ENCODE measurements at places on chromosomes 13 and 19.

- no peak for DNase-seq
These were observed 18.2 kb upstream of the FFAR2 start for GRCh38 chr19:35429698-35430408.

GRCh38 chr13:50406831-50407230 is 391.6 kb downstream of the KCNRG start:
- DNase-seq, result no peak

DNA sequence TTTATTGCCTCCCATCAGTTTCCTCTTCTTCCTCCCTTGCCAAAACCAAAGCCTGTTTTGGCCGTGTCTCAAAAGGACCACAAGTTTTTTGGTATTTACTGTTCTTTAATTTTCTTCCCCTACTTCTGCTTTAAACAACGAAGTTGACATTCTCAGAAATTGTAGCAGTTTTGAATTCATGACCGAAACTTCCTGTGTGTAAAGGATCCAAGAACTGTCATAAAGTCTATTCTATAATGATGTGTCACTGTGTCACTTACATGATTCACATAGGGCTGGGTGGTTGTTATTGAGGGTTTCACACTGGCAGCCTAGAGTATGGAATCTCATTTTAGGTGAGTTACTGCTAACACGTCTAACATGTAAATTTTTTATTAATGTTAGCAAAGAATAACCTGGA is 741.0 kb upstream of the KLHL1 start:
- no peak for DNase-seq

GRCh38 chr19:19379527-19379926 is 25.9 kb upstream of the GATAD2A start:
- DNase-seq, result no peak

DNA sequence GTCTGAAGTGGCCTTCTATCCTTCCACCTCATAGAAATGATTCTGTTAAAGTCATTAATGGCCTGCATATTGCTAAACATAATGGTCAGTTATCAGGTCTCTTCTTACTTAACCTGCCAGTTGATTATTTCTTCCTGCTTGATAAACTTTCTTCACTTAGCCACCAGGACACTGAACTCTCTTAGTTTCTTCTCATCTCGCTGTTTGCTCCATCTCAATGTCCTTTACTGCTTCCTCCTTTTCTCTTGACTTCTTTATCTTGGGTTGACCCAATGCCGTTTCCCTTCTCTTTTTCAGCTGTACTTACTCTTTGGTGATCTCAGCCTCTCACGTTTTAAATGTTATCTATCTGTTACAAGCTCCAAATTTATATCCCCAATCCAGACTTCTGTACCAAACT is 17.1 kb upstream of the CLC start:
- DNase-seq, result no peak

- DNase-seq, result no peak
These were observed 54.8 kb upstream of the TEX29 start for GRCh38 chr13:111265701-111266035.

DNA sequence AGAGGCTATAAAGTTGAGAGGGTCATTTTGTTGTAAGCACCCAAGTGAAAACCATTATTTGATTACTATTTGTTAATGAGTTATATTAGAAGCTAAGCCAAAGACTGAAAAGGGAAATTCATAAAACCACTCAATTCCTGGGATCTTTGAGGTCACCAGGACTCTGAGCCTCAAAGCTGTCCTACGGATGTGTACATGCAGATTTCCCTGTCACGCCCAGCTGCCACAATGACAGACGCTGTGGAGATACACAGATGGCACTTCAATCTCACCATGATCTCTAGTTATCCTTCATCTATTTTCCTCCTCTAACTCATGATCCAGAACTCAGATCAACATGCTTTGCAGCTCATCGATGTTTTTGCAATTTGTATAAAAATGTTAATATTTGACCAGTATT is 403.5 kb upstream of the MIR17HG start:
- no peak for DNase-seq

DNA sequence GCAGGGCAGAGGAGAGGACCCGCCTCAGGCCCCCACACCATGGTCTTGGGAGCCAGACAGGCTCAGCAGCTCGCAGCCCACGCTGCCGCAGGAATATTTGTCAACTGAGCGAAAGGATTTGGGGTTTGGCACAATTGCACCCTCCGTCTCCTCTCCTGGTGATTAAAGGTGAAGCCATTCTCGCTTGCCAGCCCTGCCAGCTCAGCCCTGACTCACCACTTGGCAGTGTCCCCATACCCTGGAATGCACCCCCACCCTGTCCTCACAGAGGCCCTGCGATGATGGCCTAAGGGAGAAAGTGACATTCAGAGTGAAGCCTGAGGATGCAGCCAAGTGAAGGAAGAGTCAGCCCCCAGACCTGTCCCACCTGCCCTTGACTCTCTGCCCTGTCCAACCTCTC is 18.8 kb downstream of the CYTH2 start:
- DNase-seq, result no peak

DNA sequence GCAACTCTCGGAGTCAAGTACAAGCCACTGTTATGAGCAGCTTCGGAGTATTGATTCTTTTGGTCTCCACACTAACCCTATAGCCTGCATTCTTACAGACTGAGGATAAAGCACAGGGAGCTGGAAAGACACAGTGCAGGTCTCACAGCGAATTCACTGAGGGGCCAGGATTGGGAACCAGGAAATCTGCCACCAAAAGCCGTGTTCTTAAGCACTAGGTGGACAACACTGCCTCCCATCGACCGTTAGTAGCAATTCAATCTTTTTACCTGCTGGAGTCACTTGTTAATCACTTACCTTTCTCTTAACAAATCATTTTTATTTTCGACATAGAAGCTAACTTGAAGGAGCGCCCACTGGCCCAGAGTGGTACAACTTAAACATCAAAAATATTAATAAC is 6.3 kb downstream of the PMIS2 start:
- no peak for DNase-seq

DNA sequence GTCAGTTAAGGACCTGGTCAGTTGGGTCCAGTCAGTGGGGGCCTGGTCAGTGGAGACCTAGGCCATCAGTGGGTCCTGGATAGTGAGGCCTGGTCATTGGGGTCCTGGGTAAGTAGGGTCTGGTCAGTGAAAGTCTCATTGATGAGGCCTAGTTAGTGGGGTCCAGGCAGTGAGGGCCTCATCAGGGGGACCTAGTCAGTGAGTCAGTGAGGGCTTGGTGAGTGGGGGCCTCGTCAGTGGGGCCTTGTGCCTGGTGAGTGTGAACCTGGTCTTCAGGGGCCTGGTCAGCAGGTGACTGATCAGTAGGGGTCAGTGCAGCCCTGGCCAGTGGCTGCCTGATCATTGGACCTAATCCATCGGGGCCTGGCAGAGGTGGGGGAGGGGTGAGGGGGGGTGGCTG is 42.6 kb upstream of the TPM4 start:
- no peak for DNase-seq

DNA sequence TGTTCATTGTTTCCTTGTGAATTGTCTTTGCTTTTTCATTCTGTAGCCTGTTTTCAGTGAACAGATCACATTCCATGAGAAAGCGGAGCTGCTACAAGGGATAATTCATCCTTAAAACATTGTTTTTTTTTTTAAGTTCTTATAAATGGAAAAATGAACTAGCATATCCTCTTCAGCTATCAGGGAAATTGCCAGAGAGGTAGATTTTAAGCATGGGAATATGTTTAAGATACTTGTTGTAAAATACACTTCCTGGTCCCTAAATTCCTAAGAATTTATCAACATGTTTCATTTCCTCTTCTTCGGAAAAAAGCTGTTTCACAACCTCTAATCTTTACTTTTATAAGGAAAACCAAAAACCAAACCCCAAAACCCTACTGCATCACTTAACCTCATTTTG is 238.0 kb downstream of the POSTN start:
- no peak for DNase-seq

DNA sequence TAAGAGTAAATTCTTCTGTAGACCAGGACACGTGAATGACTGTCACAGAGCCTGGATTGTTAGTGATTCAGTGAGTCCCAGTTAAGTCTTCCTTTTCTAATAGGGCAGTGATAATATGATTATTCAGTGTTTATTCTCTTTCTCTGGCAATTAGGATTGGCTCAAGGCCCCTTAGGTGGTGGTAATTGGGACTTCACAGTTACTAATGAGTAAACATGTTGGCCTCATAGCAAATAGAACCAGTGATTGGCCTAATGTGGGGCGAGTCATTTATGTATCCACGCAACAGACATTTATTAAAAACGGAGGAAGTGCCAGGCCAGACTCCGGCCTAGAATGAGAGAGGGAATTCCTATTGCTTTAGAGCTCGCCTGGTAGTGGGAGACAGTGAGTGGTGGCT is 72.4 kb downstream of the SHISA2 start:
- DNase-seq, result no peak

DNA sequence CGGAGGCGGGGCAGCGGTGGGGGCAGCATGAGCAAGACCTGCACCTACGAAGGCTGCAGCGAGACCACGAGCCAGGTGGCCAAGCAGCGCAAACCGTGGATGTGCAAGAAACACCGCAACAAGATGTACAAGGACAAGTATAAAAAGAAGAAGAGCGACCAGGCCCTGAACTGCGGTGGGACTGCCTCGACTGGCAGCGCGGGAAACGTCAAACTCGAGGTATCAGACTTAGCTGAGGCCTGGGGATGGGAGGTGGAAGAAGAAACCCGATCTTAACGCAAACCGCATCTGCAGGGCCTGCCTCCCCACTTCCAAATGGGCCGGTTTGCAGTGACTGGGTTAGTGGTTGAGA is 693 bp downstream of the RFXAP start:
- DNase-seq, result no peak

GRCh38 chr19:28730791-28731512 is 482.0 kb downstream of the UQCRFS1 start:
- no peak for DNase-seq

- no peak for DNase-seq
These were observed 578.8 kb downstream of the DCT start for GRCh38 chr13:93900731-93901130.

- no peak for DNase-seq
These were observed 66.5 kb downstream of the PAN3 start for GRCh38 chr13:28204690-28205443.

GRCh38 chr19:12782174-12782423 is 6.7 kb upstream of the HOOK2 start:
- DNase-seq, result no peak

DNA sequence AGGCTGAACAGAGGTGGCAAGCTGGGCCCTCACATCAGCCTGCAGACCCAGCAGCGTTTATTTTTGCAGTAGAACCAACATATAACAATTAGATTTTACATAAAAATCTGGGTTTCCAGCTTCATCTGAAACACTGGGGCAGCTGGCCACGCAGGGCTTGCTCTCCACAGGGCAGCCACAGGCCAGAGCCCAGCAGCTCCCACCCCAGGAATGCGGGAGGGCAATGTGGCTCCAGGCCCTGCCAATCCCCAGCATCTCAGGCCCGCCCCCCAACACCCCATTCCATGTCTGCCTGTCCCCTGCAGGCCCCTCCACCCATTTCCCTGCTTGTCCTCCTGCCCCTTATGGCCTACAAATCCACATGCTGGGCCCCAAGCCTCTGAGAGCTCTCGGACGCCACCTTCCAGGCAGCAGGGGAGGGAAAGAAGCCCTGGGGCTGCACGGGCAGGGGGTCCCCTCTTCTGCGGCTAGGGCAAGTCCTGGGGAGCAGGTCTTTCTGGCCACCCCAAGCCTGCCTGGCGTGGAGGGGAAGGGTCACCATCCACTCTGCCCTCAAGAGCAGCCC is 15.0 kb upstream of the VSTM2B start:
- no peak for DNase-seq

- DNase-seq, result no peak
These were observed 6.0 kb downstream of the PLAUR start for GRCh38 chr19:43664018-43664417.

GRCh38 chr19:49847731-49848696 is 2.9 kb upstream of the PTOV1 start:
- no peak for DNase-seq

DNA sequence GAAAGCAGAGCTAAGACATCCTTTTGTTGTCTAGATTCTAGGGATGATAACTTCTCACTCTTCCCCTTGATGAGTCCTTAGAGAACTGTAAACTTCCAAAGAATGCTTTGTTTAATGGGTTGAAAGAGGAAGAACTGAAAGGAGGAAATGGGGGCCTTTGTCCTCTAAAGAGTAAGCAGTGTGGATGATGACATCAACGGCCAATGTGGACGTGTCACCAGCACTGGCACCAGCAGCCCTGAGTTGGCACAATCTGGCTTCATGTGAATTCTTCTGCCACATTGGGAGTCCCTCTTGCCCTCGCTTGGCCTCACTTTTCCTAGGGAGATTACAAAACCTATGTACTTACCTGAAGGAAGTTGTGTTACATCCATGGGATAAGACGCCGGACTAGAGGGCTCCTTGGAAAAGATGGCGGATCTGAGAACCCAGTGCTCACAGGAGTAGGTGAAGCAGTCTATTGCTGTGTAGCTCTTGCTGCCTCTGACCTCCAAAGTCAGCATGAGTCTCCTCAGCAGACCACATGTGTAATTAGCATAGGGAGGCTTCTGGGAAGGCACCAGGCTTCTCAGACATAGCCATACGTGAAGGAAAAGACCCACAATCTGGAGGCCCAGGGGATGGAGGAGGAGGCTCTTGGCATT is 62.8 kb downstream of the RGCC start:
- no peak for DNase-seq

DNA sequence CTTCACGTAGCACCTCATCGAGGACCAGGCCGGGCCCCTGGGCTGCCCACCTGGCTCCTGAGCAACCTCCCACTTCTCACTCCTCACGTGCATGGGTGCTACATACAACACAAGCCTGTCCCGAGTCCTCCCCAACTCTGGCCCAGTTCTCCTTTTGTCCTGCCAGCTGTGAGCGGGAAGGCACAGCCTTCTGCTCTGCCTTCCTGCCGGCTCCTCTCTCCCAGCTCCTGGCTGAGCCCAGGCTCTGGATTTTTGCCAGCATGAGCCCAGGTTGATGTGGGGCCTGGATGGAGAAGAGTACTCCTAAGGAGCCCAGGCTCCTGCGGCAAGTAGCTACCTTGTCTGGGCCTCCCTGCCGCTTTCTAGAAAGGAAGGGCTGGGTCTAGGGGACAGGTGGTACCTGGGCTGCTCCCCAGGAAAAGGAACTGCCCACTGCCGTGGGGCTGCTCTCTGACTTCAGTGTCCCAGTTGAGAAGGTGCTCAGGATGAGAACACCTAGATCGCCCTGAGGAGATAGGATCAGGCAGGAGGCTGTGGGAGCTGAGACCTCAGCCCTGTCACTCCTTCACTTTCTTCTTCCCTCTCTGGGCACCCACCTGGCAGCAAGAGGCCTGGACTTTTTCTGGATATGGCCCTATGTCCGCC is 23.6 kb downstream of the LYL1 start:
- no peak for DNase-seq

DNA sequence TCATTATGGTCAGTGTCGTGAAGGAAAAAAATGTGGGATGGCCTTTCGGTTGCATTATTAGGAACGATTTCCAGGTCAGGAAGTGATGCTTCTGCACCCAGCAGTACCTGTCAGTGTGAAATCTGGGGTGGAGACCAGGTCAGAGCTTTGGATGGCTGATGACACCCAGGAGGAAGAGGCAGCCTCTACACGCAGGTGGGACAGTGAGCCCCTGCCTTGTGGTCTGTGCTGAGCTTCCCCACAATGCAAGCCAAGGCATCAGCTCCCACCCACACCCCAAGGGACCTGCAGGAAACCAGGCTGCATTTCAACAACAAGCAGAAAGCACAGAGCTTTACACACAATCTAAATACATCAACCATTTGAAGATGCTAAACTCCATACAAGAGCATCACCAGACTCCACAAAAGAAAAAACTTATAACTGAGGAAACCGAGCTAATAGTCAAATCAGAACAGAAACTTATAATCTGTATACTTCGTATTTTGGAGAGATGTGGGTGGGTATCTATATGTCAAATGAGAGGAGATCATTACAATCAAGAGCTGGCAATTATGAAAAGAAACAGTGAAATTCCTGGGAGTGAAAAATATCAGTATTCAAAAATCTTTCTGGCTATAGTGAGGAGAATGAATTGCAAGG is 130.1 kb downstream of the ZDHHC20 start:
- no peak for DNase-seq
